ENCODE measurements at places on chromosomes 12 and 14.

- DNase-seq = no peak
These were observed 1337.4 kb downstream of the FSCB start for GRCh38 chr14:43169722-43170121.

DNA sequence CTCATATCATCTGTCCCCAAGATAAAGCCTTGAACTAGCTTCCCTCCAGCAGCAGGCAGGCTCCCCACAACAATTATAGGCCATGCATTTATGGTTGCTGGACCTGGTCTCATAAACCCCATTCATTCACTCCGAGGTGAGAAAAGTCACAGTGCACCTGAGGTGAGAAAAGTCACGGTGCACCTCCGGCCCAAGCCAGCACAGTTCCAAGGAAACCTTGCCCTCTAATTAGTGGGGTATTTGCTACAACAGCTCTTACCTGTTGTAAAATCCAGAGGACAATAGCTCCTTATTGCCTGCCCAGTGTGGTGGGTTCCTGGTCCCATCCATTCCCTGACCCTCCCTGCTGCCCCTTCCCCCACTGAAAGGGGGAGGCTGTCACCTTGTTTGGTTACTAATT lies 65.6 kb downstream of the FBXL14 start:
- no peak for DNase-seq

- no peak for DNase-seq
These were observed 10.9 kb upstream of the PTGER2 start for GRCh38 chr14:52303236-52303635.

GRCh38 chr12:40058721-40059190 lies 47.1 kb downstream of the SLC2A13 start:
- no peak for DNase-seq
